ENCODE measurements at places on chromosomes 16 and 17. TPM values are rescaled to one million over a fixed set of nuclear protein-coding genes. Genes with fewer than 3 reads are reported as not detected.

- peak; percentile 71 for DNase-seq
Measured at GRCh38 chr17:82775001-82775823, 23.3 kb downstream of the TBCD start.

RSKR gene
- 15.7 TPM for total RNA-seq

GRCh38 chr16:71492786-71493185 is 3.7 kb upstream of the ZNF19 start:
- DNase-seq: no peak

SOX15 gene
- 1.1 TPM for total RNA-seq

C17orf78 gene
- total RNA-seq: not detected

- no peak for DNase-seq
Measured at GRCh38 chr16:31071861-31072260, 2.2 kb downstream of the ZNF668 start.

DNA sequence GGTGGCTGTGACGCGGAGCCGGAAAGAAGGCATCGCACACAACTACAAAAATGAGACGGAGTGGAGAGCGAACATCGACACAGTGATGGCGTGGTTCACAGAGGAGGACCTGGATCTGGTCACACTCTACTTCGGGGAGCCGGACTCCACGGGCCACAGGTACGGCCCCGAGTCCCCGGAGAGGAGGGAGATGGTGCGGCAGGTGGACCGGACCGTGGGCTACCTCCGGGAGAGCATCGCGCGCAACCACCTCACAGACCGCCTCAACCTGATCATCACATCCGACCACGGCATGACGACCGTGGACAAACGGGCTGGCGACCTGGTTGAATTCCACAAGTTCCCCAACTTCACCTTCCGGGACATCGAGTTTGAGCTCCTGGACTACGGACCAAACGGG is 4.4 kb downstream of the ENPP7 start:
- DNase-seq: no peak

DNA sequence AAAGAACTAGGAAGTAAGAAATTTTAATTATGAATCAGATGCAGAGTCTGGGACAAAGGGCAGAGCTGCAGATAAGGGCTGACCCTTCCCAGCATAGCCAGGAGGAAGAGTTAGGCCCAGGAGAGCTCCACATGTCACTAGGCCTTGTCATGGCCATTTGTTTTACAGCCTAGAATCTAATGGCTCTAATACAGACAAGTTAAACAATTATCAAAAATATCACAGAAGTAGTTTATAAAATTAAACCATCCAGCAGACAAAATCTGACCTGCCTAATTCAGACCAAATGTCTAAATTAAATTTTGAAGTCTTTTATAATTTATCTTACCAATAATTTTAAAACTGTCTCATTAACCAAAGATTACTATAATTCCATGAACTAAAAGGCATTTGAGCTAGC is 1369.5 kb downstream of the CDH11 start:
- no peak for DNase-seq

CES4A gene
- total RNA-seq: 14.2 TPM

All from aorta (tissue), 5 donors.